ENCODE measurements at places on chromosomes 5 and 9.

GRCh38 chr5:65969539-65970393 is 43.4 kb downstream of the ERBIN start:
- no peak for DNase-seq

GRCh38 chr5:149796030-149796429 is 65.9 kb downstream of the PPARGC1B start:
- DNase-seq: no peak

- no peak for DNase-seq
These were observed 32.8 kb downstream of the CEP72 start for GRCh38 chr5:644971-645370.

DNA sequence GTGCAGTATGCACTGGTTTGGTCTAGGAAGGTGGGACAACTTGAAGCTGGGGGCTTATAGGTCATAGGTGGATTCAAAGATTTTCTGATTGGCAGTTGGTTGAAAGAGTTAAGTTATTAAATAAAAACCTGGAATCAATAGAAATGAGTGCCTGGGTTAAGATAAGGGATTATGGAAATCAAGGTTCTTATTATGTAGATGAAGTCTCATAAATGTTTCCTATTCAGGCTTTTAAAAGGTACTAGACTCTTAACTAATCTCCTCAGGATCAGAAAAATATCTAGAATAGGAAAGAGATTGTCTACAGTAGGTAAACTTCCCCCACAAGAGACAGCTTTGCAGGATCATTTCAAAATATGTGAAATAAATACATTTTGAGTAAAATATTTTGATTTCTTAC is 163.3 kb upstream of the FBN2 start:
- no peak for DNase-seq

GRCh38 chr5:75052192-75053053 is at the start of gene GCNT4:
GCNT4 (minus strand) TSS chr5:75052558; CDS start chr5:75030037, 22,521 bp downstream.
- peak; percentile 32 for DNase-seq

DNA sequence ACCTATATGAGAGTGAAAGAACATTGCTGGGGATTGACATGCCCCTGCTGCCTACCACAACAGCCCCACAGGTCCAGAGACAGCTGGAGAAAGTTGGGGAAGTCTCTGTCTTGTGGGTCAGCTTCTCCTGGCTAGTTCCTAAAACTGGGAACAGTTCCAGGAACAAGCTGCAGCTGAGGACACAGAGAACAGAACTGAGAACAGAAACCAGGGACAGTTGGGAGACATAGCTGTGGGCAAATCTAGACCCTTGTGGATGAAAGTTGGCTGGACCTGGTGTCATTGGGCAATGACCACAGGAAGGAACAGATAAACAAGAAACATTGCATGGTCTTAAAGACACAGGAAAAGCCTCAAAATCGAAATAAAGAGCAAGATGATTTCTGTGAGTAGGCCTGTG is 58.3 kb upstream of the MOCS2 start:
- DNase-seq: no peak

DNA sequence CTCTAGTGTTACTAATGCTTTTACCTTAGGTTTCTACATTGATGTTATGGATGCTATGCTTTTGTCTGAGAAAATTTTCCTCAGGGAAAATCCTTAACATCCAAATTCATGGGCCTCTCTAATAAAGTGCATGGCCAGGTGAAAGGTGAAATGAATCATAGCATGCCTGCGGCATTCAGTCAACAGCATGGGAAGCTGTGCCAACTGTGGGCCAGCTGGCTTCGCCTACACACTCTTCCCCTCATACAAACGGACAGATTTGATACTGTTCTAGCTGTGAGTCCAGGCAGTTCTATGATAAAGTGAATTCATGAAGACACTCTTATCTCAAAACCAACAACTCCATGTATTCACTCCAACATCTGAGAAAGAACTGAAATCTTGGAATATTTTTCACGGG is 374.1 kb downstream of the PLK2 start:
- no peak for DNase-seq

DNA sequence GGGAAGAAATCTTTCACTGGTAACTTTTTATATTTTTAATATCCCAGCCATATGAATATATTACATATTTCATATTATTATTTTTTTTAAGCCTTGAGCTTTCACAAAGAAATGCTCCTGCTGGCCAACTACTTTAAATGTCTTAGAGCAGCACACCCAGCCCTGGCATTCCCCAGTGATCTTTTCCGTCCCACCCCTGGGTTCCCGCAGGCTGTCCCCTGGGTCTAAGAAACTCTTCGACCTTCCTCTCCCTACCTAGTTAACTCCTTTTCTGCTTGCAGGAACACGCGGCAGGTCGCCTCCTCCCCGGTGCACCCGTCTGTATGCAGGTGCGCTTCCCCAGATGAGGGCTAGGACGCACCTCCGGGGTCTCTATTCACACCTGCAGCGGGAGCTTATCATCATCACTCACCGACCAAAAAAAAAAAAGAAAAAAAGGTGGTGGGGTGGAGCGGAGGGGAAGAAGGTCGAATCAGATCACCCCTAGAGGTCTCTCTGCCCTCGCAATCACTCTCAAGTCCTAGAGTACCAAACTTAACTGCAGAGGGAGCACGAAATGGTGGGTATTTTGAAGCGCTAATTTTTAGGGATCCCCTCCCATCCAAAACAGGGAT is 696 bp downstream of the ZFP62 start:
- peak; percentile 42 for DNase-seq

DNA sequence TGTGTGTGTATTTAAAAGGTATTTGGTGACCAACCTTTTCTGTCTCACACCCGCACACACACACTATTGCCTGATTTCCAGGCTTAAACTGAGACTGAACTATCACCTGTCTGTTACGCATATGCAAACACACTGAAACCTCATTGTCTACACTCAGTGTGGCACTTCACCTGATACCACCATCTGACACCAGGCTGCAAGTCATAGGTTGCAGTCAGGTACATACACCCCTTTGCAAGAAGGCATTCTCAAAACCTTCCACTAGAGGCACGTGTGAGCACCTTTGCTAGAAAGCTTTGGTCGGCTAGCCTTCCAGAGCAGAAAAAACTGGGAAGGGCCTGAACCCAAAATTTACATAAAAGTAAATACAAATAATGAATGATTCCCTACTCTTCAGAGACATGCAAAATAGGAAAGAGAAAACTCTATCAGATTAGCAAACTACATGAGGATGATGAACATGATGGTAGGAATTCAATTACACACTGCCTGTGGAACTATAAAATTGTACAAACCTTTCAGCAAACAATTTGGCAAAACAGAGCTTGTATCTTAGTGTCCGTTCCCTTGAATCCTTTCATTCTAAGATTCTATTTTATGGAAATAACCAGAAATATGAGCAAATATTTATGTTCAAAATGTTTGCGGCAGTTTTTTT is 5.9 kb upstream of the FOXD1 start:
- peak; percentile 8 for DNase-seq

DNA sequence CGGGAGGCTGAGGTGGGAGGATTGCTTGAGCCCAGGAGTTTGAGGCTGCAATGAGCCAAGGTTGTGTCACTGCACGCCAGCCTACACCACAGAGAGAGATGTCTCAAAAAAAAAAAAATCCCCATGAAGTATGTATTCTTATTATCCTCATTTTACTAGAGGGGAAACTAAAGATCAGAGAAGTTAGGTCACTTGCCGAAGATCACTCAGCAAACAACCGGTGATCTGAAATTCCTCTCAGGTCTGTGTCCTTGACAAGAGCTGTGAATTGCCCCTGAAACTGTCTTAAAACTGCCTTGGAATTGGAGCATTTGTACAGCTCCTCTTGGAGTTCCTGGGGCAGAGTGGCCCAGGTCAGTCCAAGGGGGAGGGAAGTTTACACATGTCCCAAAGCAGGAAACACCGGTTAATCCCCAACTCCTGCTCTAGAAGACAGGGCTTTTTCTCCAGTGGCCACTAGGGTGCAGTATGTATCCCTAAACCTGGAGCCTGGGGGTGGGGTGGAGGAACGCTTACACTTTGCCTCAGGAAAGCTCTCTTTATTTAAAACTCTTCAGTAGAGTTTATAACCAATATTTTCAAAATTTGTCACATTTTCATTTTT is 27.6 kb downstream of the AQP7 start:
- peak; percentile 60 for DNase-seq

GRCh38 chr9:136409557-136410455 is 608 bp downstream of the ENTR1 start:
- DNase-seq: peak; percentile 33

DNA sequence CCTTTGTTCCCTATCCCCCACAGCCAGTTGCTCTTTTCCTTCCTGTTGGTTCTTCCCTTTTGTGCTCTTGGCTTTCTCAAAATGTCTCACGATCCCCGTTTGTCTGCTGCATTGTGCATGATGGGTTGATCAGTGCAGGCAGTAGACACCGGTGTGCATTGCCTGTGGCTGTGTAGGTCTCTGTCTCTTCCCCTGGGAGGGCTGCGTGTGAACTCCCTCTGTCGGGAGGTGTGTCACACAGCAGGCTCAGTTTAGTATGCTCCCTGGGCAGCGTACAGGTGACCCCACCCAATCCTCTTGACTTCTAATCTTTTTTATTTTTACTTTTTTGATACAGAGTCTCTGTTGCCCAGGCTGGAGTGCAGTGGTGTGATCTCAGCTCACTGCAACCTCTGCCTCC is 265.3 kb downstream of the FSTL4 start:
- DNase-seq: no peak

DNA sequence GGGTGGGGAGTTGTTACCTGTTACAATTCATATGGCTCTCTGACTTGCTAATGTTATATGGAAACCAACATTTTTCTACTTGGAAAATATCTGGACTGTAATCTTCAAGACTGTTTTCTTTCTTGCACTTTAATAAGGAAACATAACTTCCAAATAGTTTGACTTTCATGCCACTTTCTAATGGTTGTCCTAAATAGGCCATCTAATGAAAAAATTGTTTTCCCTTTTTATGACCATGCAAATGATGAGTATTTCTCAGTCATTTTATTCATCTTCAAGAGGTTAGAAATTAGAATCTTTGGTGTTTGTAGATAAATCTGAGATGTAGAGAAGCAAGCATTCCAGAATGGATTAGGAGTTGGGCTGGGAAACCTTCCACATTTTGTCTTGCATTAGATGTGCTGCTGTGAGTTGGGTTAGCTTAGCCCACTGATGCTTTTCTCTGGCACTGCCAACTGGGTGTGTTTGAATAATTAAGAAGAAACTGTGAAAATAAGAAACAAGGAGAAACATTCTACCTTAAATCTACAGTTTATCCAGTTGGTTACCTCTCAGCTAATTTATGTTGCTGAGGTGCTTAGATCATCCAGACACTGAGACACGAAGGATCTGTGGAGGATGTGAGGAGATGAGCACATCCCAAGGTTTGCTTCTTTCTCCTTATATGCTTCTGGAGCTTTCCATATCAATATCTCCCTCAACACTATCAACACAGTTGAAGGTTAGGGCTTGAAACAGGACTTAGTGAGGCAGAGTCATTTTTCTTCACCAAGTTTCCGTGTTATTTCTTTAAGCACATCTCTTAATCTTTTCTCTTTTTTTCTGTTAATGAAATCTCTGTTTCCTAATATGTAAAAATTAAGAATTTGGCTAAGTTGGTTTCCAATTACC is 2.7 kb downstream of the RASGRF2 start:
- no peak for DNase-seq

GRCh38 chr5:17808566-17808965 is 174.3 kb downstream of the TAF11L14 start:
- no peak for DNase-seq

GRCh38 chr5:132023258-132024116 is 12.0 kb upstream of the ACSL6 start:
- no peak for DNase-seq

DNA sequence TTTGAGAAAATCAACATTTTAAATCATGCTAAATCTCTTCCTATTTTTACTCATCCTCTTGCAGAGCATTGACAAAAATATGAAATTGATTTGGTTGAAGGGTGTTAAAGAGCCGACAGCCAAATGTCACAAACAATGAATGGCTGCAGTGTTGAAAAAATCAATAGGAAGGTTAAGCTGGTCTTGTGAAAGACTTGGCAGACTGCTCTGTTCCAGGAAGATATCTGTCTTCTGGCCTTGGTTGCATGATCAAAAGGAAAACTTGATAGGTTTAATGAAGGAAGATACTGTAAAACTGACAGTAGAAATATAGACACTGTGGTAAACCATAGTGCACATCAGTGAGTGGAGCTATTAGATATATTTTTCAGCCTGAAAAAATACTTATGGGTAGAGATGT is 103.6 kb downstream of the PBX3 start:
- no peak for DNase-seq

GRCh38 chr9:83432104-83432627 is 106.0 kb downstream of the FRMD3 start:
- DNase-seq: no peak

DNA sequence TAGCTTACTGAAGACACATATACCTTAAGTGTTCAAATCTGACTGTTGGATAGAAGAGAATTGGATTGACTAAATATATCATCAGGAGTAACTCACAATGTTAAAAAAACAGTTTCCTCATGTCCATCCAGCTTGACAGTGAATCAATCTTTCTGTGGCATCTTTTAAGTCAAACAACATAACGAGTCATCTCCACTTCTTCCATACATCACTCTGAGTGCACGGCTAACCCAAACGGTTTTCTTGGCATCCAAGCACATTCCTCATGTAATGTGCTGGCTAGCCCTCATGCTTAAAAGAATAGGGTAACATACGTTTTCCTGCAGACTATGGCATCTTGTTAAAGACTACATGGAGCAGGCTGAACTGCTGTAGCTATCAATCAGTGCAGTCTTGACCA is 291.5 kb upstream of the TRPC7 start:
- no peak for DNase-seq

DNA sequence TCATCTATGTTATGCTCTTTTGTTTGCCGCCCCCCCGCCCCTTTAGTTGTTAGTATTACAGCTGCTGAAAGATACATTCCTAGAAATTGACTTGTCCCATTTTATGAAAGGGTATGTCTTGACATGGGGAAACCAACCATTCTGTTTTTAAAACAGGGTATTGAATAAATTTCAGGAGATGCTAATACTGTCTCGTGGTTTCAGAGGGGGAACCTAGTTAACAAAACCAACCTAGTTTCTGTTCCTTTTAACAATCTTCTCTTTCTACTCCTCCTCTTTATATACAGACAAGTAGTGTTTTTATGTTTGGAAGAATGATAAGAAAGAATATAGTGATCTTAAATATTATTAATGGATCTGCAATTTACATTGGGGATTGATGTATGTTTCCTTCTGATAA is 3.5 kb downstream of the PIP5K1B start:
- DNase-seq: no peak

GRCh38 chr5:73391441-73391881 is 57.1 kb downstream of the FOXD1 start:
- no peak for DNase-seq

GRCh38 chr5:62206150-62206829 is 99.7 kb upstream of the KIF2A start:
- DNase-seq: no peak

DNA sequence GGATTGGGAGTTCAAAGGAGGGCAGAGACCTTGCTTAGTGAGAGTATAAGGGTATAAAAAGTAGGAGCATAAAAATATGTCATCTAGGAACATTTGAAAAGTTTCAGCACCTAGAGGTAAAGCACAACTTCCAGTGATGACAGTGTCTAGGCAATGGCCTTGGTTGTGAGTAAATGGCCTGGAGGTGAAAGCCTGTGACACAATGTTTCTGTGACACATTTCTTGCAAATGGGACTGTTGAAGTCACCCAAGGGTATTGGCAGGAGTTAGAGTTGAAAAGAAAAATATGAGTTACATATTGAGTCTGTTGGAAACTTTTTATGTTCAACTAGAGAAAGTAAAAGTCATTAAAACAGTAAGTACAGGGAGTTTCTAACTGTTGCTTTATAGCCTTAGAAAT is 14.8 kb downstream of the C5orf47 start:
- DNase-seq: no peak

GRCh38 chr5:179330186-179330900 is 14.9 kb downstream of the ADAMTS2 start:
- no peak for DNase-seq

GRCh38 chr5:163855754-163856153 is 350.3 kb downstream of the MAT2B start:
- DNase-seq: no peak
